PC-9 (cell line): ENCODE measurements at places on chromosomes 12 and 14. TPM values are rescaled to one million over a fixed set of nuclear protein-coding genes. Genes with fewer than 3 reads are reported as not detected.

- H3K36me3 ChIP-seq, result no peaks in the 10 kb centered on the region
- H3K4me1 ChIP-seq, result peaks cover 32% of the 10 kb centered on the region
- DNase-seq, result peak; percentile 87
- peak overlapping the region; percentile 83 for H3K27ac ChIP-seq
- no peaks in the 10 kb centered on the region for H3K27me3 ChIP-seq
Measured at GRCh38 chr12:104974626-104975290, 11.4 kb upstream of the NOPCHAP1 start.

DNA sequence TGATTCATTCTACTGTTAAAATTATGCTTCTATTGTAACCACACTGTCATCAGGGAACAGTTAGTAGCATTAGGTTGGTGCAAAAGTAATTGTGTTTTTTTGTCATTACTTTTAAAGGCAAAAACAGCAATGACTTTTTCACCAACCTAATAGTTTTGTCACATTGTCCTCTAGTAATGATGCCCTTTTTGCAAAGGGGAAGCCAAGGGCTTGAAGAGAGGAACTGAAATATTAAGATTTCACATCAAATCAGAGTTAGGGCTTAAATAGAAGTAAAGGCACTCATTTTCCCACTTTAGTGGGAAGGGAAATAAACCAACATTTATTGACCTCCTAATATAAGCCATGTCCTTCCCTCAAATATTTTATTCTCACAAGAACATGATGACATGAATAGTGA, 273.7 kb downstream of the NRXN3 start:
- H3K4me1 ChIP-seq, result no peaks in the 10 kb centered on the region
- no peaks in the 10 kb centered on the region for H3K27me3 ChIP-seq
- no peak overlapping the region for H3K4me3 ChIP-seq
- H3K27ac ChIP-seq, result no peak overlapping the region
- no peaks in the 10 kb centered on the region for H3K36me3 ChIP-seq

- no peak for DNase-seq
- H3K27me3 ChIP-seq, result no peaks in the 10 kb centered on the region
Measured at GRCh38 chr14:100348784-100349685, 25.9 kb downstream of the SLC25A47 start.

GRCh38 chr14:71405676-71406075, 498.4 kb downstream of the PCNX1 start:
- peaks cover 21% of the 10 kb centered on the region for H3K36me3 ChIP-seq
- H3K4me3 ChIP-seq, result no peak overlapping the region
- no peaks in the 10 kb centered on the region for H3K27me3 ChIP-seq
- H3K4me1 ChIP-seq, result peaks cover 16% of the 10 kb centered on the region; the same call in 1 of the 2 replicates
- no peak for DNase-seq

DNA sequence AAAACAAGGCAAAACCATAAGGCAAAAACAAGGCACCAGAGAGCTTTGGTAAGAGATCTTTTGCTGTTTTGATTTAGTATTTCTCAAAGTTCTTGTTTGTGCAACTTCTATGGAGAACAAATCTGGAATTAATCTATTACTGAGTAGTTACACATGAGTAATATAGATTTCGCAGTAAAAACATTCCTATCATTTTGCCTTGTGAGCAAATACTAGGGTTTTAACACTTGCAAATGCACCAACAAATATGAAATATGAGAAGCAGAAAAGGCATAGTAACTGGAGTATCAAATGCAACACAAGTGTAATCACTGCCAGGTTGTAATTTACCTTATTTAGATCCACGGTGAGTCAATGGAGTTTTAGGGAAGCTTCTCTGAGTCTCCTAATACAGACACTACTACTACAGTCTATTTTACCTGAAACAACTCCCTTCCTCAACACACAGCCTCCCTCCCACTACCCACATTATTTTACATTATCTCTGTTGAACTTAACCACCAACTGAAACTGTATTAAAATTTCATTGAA, 324.1 kb downstream of the FLRT2 start:
- H3K4me1 ChIP-seq, result no peaks in the 10 kb centered on the region
- no peak overlapping the region for H3K4me3 ChIP-seq
- DNase-seq, result no peak
- H3K27me3 ChIP-seq, result no peaks in the 10 kb centered on the region
- H3K27ac ChIP-seq, result no peak overlapping the region
- no peaks in the 10 kb centered on the region for H3K36me3 ChIP-seq

GRCh38 chr12:50398931-50399330, 1.8 kb upstream of the LARP4 start:
- no peak overlapping the region for H3K27ac ChIP-seq
- DNase-seq, result no peak
- H3K27me3 ChIP-seq, result no peaks in the 10 kb centered on the region
- H3K4me3 ChIP-seq, result no peak overlapping the region

- H3K27ac ChIP-seq, result no peak overlapping the region
- H3K36me3 ChIP-seq, result no peaks in the 10 kb centered on the region
- DNase-seq, result no peak
- no peaks in the 10 kb centered on the region for H3K4me1 ChIP-seq
Measured at GRCh38 chr12:5783289-5783920, 161.7 kb downstream of the ANO2 start.

DNA sequence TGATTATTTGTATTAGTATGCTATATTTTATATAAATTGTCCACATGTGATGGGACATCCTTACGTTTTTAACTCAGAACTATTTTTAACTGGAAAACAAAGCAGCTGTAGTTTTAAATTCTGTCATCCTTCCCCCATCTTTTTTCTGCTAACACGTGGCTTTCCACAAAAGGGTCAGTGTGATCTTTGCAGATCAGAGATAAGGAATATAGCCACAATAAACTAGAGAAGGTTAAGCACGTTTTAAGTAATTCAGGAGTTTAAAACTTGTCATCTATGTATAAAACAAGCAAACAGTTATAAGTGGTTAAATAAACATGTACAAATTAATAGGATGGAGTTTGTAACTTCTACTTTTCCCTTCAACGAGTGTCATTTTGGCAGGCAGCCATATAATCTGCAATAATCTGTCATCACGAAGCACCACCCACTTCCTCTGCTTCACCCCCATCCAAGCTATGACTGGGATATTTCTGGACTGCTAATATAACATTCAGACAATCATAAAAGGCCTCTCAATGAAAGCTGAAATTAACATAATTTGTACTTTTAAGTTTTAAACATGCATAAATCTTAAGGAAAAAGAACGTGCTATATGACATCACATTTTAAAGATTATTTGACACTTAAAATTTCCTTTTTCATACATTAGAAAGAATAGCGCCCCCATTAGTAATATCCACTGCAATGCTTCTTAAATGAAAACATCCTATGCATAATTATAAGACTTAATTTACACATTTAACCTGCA, 15.3 kb downstream of the TAOK3 start:
- H3K4me3 ChIP-seq, result no peak overlapping the region
- DNase-seq, result no peak
- H3K27ac ChIP-seq, result peak overlapping the region; percentile 81

GRCh38 chr12:27863839-27864238, 83.8 kb upstream of the MANSC4 start:
- H3K4me1 ChIP-seq, result no peaks in the 10 kb centered on the region
- DNase-seq, result no peak
- H3K27me3 ChIP-seq, result no peaks in the 10 kb centered on the region
- no peaks in the 10 kb centered on the region for H3K36me3 ChIP-seq

DNA sequence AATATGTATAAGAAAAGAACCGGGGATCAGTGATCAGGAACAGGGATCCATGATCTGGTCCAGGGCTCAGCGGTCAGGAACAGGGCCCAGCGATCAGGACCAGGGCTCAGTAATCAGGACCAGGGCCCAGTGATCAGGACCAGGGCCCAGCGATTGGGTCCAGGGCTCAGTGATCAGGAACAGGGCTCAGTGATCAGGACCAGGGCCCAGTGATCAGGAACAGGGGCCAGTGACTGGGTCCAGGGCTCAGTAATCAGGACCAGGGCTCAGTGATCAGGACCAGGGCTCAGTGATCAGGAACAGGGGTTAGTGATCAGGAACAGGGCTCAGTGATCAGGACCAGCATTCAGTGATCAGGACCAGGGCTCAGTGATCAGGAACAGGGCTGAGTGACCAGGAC, 56.3 kb downstream of the TMEM121 start:
- H3K27me3 ChIP-seq, result peaks cover 5% of the 10 kb centered on the region
- DNase-seq, result peak; percentile 36
- H3K4me3 ChIP-seq, result no peak overlapping the region

- H3K27ac ChIP-seq, result no peak overlapping the region
- H3K4me1 ChIP-seq, result no peaks in the 10 kb centered on the region
- H3K36me3 ChIP-seq, result no peaks in the 10 kb centered on the region
Measured at GRCh38 chr12:123813349-123813748, 51.2 kb downstream of the DNAH10 start.

DNA sequence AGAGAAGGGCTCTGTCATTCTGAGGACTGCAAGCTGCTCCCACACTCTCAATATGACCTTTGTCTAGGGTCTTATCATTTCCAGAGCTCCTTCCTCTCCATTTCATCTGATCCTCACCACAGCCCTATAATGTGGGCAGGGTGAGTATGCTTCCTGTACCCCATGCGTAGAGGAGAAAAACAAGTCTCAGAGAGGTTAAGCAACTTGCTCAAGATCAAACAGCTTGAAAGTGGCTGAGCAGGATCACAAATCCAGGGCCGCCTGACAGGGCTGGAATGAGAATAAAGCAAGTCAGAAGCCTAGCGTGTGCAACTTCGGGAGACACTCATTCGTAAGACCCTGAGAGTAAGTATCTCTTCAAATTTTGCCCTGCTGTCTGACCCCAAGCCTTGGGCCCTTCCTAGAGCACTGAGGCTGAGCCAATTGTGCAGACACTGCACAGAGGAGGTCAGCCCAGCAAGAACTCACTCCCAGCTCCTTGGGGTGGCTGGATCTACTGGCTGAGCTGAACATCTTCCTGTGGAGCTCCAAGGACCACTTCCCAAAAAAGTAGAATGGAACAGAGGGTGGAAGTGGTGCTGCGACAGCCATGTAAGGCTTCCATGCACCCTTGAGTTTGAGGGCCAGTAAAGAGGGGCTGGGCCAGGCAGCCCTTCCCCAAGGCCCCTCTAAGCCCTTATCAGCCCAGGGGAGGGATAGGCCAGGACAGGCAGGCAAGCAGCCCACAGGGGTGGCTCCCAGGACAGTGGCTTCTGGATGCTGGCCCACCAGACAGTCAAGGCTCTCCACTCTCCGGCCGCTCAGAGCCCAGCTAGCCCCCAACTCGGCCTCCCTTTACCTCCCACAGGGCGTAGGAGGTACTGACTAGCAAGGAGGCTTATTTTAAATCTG, 10.5 kb downstream of the ZFP36L1 start:
- H3K36me3 ChIP-seq, result peaks cover 5% of the 10 kb centered on the region; the same call in 1 of the 2 replicates
- H3K4me3 ChIP-seq, result no peak overlapping the region
- H3K4me1 ChIP-seq, result peaks cover 47% of the 10 kb centered on the region
- no peak for DNase-seq
- no peak overlapping the region for H3K27ac ChIP-seq
- no peaks in the 10 kb centered on the region for H3K27me3 ChIP-seq

- no peak for DNase-seq
- no peak overlapping the region for H3K4me3 ChIP-seq
- peaks cover 41% of the 10 kb centered on the region for H3K4me1 ChIP-seq
- H3K27me3 ChIP-seq, result no peaks in the 10 kb centered on the region
- no peaks in the 10 kb centered on the region for H3K36me3 ChIP-seq
Measured at GRCh38 chr14:51548187-51548586, 103.5 kb upstream of the FRMD6 start.

DNA sequence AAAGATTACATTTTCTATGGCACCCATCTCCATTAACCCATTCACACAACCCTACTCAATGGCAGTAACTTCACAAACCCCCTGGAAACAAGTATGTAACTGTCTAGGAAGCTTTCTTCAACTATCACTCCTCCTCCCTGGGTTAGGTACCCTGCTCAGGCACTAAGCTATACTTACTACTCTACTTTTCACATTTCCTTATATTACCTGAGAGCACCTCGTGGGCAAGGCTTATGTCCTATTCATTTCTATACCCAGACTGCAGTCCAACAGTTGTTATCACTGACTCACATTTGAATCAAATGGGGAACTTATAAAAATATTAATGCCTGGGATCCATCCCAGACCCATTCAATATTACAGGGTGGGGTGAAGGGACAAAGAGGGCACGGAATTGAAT, 4.6 kb downstream of the PAWR start:
- no peak for DNase-seq
- H3K4me3 ChIP-seq, result peak overlapping the region; percentile 82
- H3K36me3 ChIP-seq, result peaks cover 18% of the 10 kb centered on the region
- no peaks in the 10 kb centered on the region for H3K27me3 ChIP-seq
- peaks cover 57% of the 10 kb centered on the region for H3K4me1 ChIP-seq
- peak overlapping the region; percentile 99 for H3K27ac ChIP-seq

DNA sequence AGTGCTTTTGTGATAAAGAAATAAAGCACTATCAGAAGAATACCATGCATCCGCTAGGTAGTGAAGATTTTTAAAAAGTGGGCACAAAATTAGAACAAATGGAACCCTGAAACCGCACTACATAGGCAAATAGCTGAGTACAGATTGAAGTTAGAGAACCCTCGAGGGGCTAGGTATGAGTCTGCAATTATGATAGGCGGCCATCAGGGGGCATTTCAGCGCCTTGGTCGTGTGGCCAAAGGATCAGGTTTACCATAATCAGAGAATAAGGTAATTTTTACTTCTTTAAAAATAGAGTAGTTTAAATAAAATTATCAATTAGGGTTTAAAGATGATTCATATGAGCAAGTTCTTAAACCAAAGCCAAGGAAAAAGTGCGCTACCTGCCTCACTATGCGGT, 129.8 kb downstream of the TMX1 start:
- no peaks in the 10 kb centered on the region for H3K27me3 ChIP-seq
- DNase-seq, result no peak
- no peaks in the 10 kb centered on the region for H3K4me1 ChIP-seq
- H3K4me3 ChIP-seq, result no peak overlapping the region
- H3K36me3 ChIP-seq, result no peaks in the 10 kb centered on the region

- no peaks in the 10 kb centered on the region for H3K36me3 ChIP-seq
- no peaks in the 10 kb centered on the region for H3K4me1 ChIP-seq
- no peak overlapping the region for H3K27ac ChIP-seq
- no peak for DNase-seq
Measured at GRCh38 chr12:30700216-30700900, 4.7 kb upstream of the IPO8 start.

The ANO2 gene
- total RNA-seq, result not detected in 2 replicates

The BHLHE41 gene
- total RNA-seq, result 30.0 and 57.1 TPM in 2 replicates

The TMEM132C gene
- total RNA-seq, result not detected in 2 replicates

The AQP2 gene
- not detected in 2 replicates for total RNA-seq

The APOF gene
- total RNA-seq, result not detected in 2 replicates

The KRT75 gene
- total RNA-seq, result not detected in 2 replicates

The NKX2-1 gene
- not detected in 2 replicates for total RNA-seq

The TRAFD1 gene
- total RNA-seq, result 34.1 and 38.7 TPM in 2 replicates
